ENCODE measurements at places on chromosomes 12 and 14. TPM values are rescaled to one million over a fixed set of nuclear protein-coding genes. Genes with fewer than 3 reads are reported as not detected.

The SYNDIG1L gene
- 0.22 TPM for total RNA-seq

The DICER1 gene
- total RNA-seq: 72.1 TPM

The RHOJ gene
- 19.1 TPM for total RNA-seq

The GPD1 gene
- total RNA-seq: 1.9 TPM

The HOXC6 gene
- total RNA-seq: 0.22 TPM

The INSM2 gene
- not detected for total RNA-seq

DNA sequence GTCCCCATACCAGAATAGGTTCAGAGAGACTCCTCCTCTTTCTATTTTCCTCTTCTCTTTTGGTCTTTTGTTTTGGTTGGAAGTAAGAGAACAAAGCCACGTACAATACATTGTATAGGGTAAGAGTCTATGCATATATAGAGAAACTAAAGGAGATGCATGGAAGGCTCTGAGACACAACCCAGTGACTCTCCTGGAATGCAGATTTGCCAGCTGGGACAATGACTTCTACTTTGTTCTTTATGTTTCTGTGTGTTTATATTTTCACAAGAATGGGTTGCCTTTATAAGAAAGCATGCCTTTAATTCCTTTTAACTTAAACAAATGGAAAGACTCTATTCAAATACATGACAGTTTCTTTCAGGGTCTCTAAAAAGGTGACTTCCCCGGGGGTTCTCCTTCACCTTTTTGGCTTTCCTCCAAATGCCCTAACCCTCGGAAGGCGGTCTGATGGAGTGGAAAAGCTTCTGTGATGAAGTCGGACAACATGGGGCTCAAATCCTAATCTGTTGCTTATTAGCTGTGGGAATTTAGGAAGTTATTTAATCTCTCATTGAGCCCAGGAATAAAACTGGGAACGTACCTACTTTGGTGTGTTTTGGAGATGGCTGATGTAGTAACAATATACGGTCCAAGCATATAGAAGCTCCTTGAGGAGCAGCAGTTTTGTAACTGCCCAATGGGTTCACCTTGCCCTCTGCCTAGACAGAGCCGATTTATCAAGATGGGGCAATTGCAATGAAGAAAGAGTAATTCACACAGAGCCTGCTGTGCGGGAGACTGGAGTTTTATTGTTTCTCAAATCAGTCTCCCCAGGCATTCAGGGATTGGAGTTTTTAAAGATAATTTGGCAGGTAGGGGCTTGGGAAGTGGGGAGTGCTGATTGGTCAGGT is 9.1 kb upstream of the SERPINA1 start:
- DNase-seq: no peak

- no peak for DNase-seq
Measured at GRCh38 chr12:65522956-65523860, 244.7 kb downstream of the MSRB3 start.

- no peak for DNase-seq
Measured at GRCh38 chr12:92107621-92108131, 38.0 kb downstream of the BTG1 start.

- no peak for DNase-seq
Measured at GRCh38 chr12:41724216-41724615, 420.5 kb downstream of the GXYLT1 start.

DNA sequence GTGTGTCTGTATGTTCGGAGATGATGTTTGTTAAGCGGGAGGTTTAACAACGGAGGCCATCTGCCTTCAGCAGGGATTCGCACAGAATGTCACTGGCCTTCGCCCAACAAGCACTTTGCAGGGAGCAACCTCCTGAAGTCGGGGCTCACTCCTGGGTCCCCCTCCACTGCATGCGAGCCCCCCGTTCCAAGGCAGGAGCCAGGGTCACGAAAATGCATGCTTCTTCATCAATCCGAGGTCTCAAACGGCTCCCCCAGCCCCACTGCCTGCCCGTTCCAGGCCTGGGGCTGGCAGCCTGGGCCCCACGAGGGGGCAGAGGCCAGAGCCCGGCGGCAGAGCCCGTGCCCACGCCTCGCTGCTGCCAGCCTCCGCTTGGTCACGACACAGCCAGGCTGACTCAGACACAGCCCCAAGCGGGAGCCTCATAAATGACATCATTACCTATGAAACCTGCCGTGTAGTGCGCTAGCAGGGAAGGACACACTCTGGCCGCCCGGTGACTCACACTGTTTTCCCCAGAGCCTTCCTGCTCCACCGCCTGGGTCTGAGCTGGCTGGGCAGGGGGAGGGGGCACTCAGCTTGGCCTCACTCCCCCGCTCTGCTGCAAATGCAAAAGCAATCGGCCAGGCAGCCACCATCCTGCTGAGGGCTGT is 169.5 kb upstream of the RTL1 start:
- peak; percentile 77 for DNase-seq
